ENCODE measurements at places on chromosomes 1 and 21.

DNA sequence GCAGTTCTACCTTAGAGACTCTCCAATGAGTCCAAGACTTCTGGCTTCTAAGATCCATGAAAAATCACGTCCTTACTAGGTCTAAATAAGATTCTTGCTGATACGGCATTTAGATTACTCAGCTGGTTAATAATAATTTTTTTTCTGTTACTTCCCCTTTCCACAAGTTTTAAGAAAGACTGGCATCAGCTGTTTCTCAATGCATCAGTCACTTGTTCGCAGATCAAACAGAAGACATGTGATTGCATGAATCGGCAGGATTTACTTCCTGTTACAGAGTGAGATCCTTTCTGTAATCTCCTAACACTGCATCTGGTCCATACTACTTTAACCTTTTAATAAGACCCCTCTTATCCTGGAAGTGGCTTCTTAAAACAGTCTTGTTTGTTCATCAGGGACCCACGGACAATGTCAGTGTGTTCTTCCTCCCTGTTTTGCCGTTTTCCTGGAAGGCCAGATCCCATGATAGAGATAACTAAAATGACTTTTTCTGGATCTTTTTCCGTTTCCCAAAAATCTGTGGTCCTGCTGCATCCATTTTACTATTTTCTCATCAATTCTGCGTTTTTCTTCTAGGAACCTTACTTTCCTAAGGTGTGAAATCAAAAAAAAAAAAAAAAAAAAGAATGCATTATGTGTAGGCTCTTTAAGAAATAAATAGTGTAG is 6.1 kb downstream of the NPL start:
- no peak for DNase-seq

GRCh38 chr1:2311184-2312032 is 79.9 kb downstream of the MORN1 start:
- peak; percentile 66 for DNase-seq

- DNase-seq, result peak; percentile 74
These were observed 5.1 kb downstream of the PMF1 start for GRCh38 chr1:156217871-156218270.

GRCh38 chr1:3159121-3159520 is 90.1 kb downstream of the PRDM16 start:
- no peak for DNase-seq

- DNase-seq, result no peak
These were observed 23.1 kb upstream of the ADGRB2 start for GRCh38 chr1:31787261-31787660.

- no peak for DNase-seq
These were observed 27.1 kb downstream of the CRNN start for GRCh38 chr1:152386940-152387339.

Measured in CD4-positive, alpha-beta T cell treated with Interleukin-10 for 1 hour (primary cell).